Stimulated activated CD4-positive, alpha-beta T cell treated with anti-CD3 and anti-CD28 coated beads, TNF-alpha, amount 100 ng/mL, for 1 hour (primary cell): ENCODE measurements at places on chromosomes 12 and 14.
A peak's percentile ranks its signal among the peaks of the same experiment; 100 is the strongest.

DNA sequence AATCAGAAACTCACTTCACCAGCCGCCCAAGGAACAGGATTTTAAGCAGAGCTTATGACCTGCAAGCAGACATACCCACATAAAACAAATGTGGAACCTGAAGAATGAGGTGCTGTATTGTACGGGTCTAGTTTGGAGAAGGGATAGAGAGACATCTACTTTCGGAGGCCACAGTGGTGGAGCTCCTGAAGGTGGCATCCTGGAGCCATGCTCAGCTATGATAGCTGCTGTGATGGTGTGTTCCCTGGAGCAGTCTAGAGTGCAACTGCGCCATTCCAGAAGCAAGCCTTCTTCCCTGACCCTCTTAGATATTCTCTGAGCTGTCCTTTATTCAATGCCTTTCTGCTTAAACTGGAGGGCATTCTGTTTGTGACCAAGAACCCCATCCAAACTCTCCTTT is 402.6 kb downstream of the FUT8 start:
- DNase-seq = no peak

GRCh38 chr12:19387161-19387560 is 52.1 kb upstream of the AEBP2 start:
- DNase-seq = no peak

- no peak for DNase-seq
These were observed 578.6 kb downstream of the SLC16A7 start for GRCh38 chr12:60174476-60174875.

GRCh38 chr14:54566410-54567223 is at the start of gene SAMD4A:
TSS of gene SAMD4A (plus strand) at chr14:54567128. CDS start at chr14:54567917, 789 bp downstream.
- no peak for DNase-seq

- no peak for DNase-seq
These were observed 6.7 kb upstream of the MORN3 start for GRCh38 chr12:121676190-121676589.

DNA sequence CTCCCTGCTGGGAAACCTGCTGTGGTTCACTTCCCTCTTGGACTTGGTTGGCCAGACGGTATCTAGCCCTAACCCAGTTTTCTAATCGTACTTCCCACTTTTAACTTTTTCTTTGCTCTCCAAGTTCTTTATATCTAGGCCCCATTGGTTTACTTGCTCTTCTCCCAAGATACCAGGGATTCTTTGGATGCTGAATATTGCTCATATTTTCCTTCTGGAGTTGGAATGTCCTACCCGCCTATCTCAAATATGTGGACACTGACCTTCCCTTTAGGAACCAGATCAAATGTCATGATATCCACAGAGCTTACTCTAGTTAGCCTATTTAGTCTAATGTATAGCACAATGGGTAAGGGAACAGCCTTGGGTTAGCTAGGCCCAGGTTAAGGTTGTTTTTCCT is 228.6 kb downstream of the DACT1 start:
- DNase-seq = no peak

DNA sequence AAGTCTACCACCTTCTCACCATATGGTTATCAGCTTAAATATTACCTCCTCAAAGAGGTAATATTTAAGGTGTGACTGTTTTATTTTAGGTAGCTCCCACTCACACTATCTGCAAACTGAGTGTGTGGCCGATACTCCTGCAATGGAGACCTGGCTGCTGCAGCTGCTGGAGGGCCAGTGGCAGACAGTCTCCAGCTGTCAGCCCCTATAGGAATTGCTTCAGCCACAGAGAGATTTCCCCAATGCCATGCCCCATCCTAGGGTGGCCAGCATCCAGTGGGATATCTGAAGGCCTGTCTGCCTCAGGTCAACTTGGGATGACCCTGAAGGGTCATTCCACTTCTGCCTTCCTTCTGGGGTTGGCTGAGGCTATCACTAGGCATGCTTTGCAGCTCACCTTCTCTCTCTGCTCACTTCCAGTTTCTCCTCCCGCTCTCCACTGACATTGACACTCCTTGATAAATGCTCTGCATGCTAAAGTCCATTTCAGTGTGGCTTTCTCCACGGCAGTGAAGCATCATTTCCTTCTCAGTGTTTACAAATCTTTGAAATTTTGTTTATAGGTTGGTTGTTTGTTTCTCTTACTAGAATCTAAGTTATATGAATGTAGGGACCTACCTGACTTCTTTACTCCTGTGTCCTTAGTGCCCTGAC is 90.2 kb upstream of the USP44 start:
- no peak for DNase-seq

DNA sequence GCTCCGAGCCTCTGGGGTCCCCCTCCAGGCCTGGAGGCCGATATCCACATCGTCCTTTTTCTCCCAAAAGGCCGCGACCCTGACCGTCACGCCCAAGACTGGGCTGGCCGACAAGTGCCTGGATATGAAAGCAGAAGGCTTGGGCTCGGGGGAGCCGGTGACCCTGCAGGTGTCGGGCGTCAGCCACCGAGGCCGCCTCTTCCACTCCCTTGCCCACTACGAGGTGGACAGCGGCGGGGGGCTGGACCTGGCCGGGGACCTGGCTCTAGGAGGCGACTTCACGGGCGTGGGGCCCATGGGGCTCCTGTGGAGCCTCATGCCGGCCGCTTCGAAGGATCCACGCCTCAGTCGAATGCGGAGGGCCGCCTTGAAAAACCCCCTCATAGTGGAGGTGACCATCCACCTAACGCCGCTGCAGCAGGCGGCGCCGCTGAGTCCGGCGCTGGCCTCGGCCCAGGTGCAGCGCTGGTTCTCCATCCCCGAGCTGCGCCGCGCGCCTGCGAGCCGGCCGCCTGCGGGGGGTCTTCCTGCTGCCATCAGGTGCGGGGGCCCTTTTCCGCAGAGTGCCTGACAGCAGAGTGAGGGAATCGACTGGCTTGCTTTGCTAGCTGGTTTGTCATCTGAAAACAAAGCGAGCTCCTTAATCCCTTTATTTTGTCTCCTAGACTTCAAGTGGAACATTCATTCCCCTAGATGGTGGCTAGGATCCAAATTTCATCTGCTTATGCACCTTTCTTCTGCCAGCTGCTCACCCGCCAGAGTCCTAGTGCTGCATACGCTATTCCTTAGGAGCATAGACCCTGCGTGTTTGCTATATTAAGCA is 10.6 kb upstream of the DNAL1 start:
- no peak for DNase-seq

GRCh38 chr12:113416091-113416754 is 6.0 kb upstream of the SDSL start:
- no peak for DNase-seq

DNA sequence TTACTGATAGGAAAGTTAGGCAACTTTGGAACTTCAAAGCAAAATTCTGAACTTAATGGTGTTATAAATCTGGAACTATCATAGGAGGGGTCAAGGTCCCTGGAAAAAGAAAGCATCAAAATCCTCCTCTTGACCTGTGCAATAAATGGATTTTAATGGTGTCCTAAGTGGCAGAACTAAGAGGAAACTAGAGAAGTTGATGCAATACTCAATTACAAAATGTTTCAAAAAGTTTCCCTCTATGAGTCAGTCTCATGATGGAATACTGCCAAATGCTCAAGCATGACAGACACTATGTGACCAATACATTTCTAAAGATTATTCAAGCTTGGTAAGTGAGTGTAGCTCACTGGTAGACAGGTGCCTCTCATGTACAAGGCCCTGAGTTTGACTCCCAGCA is 47.7 kb upstream of the ERGIC2 start:
- DNase-seq = no peak

DNA sequence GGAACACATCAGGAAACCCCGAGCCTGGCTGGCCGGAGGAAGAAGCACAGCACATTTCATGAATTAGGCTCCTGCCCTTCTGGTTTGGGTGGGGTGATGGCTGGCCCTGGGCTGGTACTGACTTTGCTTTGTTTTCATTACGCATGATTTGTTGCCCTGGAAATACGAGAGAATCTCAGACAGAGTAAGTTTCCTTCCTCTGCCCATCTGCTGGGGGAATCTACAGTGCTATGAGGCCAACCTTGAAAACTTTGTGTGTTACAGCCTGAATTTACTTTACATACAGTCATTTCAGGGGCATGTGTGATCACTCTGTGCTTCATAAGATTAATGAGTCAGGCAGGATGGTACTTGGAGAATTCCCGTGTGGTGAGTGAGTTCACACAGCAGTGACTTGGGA is 20.5 kb upstream of the SLC5A8 start:
- no peak for DNase-seq

DNA sequence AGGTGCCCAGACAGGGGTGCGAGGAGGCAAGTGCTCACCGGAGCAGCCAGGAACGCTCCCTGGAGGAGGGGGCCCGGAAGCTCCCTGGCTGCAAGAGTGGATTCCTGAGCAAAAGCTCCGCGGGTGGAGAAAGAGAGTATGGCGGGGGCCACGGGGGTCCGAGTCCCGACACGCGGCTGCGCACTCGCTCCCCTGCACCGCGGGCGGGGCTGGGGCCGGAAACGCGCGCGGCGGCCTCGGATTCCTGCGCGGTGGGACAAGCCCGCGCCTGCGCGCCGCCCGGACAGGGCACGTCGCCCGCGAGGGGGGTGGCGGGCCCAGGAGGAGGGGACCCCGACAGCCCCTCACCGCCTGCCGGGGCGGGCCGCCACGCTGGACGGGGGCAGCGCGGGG is 27.8 kb upstream of the GPR132 start:
- peak; percentile 48 for DNase-seq

DNA sequence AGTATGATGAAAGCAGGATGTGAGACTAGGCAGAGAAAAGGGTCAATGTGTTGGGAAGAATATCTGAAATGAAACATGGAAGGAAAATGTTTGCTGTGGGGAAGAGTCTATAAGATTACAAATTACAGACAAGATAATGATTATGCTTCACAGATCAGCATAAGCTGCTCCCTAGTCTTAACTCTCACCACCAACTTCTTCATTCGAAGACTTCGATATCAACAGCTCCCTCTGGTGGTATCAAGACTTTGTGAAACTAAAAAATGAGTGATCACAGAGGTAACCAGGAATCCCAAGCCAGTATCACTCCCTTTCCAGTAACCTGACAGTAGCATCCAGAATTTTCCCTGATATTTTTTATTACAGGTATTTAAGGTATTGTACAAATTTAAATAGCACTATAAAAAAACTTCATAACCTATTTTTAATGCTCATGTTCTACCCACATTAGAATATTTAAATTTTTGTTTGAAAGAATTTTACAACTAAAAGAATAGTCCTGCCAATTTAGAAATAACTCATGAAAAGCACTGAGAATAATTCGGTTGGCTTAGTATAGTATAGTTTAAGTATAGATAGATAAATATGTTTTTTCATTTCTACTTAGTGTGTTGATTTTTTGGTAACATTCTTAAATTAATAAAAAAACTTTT is 84.4 kb downstream of the C2CD5 start:
- no peak for DNase-seq
